ENCODE measurements at places on chromosomes 2 and 18.

DNA sequence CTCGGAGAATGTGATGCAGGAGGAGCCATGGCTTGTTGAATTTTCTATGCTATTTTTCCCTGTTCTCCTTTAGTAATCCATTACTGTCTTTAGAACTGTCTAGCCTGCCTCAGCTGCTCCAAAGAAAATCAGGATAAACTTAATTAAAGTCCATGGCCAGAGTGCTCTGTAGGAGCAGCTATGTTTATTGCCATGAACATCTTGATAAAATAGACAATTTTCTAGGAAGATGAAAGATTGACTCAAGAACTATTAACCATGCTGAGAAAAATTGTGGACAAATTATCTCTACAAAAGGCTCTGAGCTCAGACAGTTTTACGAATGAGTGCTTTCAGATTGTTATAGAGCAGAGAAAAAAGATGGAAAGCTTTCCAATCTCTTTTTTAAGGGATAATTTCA is 193.0 kb downstream of the TTC32 start:
- no peak for DNase-seq
- no peaks in the 10 kb centered on the region for H3K27me3 ChIP-seq
- no peaks in the 10 kb centered on the region for H3K36me3 ChIP-seq
- no peaks in the 10 kb centered on the region for H3K4me1 ChIP-seq

DNA sequence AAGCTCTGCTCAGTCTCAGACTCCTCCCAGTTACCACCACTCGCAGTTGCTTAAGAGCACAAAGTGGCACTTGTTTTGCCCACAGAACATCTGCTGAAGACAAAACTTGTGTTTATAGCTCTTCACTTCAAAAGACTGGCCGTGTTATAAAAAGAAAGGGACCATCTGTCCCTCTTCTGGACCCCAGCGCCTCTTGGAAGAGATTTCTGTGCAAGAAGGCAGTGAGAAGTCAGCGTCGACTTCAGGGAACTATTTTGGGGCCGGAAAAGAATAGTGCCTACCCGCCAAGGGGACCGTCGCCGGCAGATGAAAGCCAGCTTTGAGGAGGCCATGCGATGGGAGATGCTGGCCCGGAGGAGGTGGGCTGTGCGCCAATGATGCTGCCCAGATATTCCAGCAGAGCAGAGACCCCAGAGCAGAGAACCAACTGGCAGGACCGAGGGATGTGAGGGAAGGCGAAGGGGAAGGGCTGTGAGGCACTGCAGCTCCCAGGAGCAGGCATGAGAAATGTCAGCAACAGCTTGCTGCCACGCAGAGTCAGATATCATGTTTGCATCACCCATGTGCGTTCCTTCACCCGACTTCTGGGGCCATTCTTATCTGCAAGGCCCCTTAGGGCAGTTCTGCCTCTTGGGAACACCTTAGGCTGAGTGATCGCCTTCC is 270.9 kb downstream of the ATAD2B start:
- H3K27ac ChIP-seq, result no peak overlapping the region
- H3K27me3 ChIP-seq, result peaks cover 11% of the 10 kb centered on the region
- peaks cover 6% of the 10 kb centered on the region for H3K4me1 ChIP-seq
- H3K4me3 ChIP-seq, result no peak overlapping the region

GRCh38 chr2:57460396-57461276 is 586.0 kb upstream of the VRK2 start:
- no peak overlapping the region for H3K27ac ChIP-seq
- no peak for DNase-seq
- no peaks in the 10 kb centered on the region for H3K36me3 ChIP-seq
- no peaks in the 10 kb centered on the region for H3K4me1 ChIP-seq
- H3K4me3 ChIP-seq, result no peak overlapping the region
- H3K27me3 ChIP-seq, result no peaks in the 10 kb centered on the region

DNA sequence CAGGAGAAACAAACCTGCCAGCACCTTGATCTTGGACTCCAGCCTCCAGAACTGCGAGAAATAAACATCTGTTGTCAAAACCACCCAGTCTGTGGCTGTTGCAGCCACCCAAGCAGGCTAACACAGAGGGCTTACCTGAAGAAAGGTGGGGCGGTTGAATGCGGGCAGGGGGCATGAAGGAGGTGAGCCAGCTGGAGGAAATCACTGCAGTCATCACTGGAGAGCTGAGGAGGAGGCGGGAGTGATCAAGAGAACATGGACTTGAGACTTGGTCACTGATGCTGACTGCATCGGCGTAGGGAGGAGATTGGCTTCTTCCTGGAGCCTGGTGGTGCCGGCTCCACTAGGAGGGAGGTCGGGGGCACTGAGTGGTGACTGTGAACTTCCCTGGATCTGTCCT is 14.6 kb upstream of the ARMC9 start:
- H3K36me3 ChIP-seq, result no peaks in the 10 kb centered on the region
- H3K4me1 ChIP-seq, result no peaks in the 10 kb centered on the region
- no peak overlapping the region for H3K27ac ChIP-seq
- no peak overlapping the region for H3K4me3 ChIP-seq

DNA sequence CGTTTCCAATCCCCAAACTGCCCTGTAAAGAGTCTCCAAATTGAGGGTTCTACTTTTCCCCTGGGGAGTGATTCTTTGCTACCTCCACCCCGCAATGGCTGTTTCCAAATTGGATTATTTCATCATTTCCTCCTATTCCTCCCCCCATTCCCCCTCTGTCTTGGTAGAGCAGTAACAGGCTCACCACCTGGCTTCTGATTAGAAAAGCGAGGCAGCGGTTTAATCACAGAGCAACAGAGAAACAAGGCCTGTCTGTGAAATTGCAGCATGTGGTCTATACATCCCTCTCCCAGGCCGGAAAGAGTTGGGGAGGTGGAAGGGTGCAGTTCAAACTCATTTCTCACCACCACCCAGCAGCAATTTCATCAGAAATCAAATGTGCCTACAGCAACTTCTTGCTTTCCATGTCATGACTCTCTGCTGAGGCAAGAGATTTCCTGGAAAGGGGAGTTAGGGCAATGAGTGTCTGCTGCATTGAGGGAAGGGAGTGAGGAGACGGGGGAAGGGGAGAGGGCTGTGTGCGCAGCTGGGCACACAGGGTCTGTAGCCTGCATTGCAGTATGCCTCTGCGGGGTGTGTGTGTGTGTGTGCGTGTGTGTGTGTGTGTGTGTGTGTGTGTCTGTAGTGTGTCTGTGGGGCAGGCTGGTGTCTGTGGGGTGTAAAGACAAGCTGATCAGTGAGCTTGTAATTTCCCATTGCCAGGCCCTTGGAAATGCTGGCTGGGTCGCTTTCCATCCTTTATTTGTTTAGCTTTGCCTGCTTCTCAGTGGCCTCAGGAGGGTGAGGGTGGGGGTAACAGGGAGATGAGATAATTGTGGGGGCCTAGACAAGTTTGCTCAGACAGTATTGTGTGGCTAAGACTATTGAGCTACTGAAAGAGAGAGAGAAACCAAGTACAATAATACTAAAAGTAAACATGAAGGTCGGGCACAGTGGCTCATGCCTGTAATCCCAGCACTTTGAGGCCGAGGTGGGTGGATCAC is 13.5 kb upstream of the IGFBP2 start:
- no peak overlapping the region for H3K4me3 ChIP-seq
- H3K4me1 ChIP-seq, result peaks cover 8% of the 10 kb centered on the region
- no peak overlapping the region for H3K27ac ChIP-seq
- DNase-seq, result no peak
- H3K36me3 ChIP-seq, result no peaks in the 10 kb centered on the region

GRCh38 chr2:38029512-38029911 is 46.4 kb downstream of the CYP1B1 start:
- no peaks in the 10 kb centered on the region for H3K27me3 ChIP-seq
- no peak overlapping the region for H3K4me3 ChIP-seq
- no peak for DNase-seq
- H3K4me1 ChIP-seq, result no peaks in the 10 kb centered on the region
- no peak overlapping the region for H3K27ac ChIP-seq
- H3K36me3 ChIP-seq, result no peaks in the 10 kb centered on the region

GRCh38 chr18:50340078-50340477 is 34.8 kb upstream of the SKA1 start:
- no peak for DNase-seq

- DNase-seq, result no peak
- H3K27ac ChIP-seq, result no peak overlapping the region
- peaks cover 6% of the 10 kb centered on the region for H3K4me1 ChIP-seq
- no peaks in the 10 kb centered on the region for H3K27me3 ChIP-seq
Measured at GRCh38 chr18:62413206-62413605, 88.1 kb downstream of the TNFRSF11A start.

- no peak for DNase-seq
- H3K4me3 ChIP-seq, result no peak overlapping the region
- H3K36me3 ChIP-seq, result no peaks in the 10 kb centered on the region
- H3K4me1 ChIP-seq, result no peaks in the 10 kb centered on the region
Measured at GRCh38 chr2:239666855-239667376, 266.1 kb upstream of the HDAC4 start.

DNA sequence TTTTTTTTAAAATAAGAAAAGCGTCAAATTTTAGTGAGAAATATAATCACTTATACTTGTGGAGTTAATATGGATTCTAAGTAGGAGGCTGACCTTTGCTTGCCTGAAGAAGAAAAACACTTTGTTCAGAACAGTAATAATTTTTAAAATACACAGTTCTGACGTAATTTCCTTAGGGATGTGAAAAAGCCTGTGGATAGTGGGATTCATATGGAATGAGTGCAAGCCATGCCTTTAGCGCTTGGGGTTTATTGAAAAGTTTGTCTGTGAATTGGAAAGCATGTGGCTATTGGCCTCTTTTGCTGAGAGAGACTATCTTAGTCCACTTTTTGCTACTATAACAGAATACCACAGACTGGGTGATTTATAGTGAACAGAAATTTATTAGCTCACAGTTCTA is 151.3 kb downstream of the CCDC85A start:
- DNase-seq, result no peak
- no peak overlapping the region for H3K4me3 ChIP-seq
- H3K27me3 ChIP-seq, result no peaks in the 10 kb centered on the region
- no peaks in the 10 kb centered on the region for H3K36me3 ChIP-seq
- H3K4me1 ChIP-seq, result no peaks in the 10 kb centered on the region
- H3K27ac ChIP-seq, result no peak overlapping the region

Measured in T-cell (primary cell).